ENCODE measurements at places on chromosomes 5 and 9.

DNA sequence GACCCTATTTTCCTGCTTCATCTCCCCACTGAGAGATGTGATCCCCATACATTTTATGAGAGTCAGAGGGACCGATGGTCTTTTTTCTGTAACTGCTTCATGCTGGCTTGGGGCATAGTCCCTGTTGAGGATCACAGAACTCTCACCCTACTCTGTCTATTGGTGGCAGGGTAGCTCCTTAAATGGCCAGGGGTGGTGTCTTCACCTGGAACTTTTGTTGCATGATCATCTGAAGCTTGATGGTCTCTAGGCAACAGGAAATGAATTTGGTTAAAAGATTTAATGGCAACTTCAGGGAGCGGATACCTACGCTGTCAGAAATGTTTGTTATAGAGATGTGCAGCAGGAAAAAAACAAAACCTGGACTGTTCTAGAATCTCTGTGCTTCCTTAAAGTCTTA is 87.0 kb upstream of the GLIS3 start:
- DNase-seq = peak; percentile 8

DNA sequence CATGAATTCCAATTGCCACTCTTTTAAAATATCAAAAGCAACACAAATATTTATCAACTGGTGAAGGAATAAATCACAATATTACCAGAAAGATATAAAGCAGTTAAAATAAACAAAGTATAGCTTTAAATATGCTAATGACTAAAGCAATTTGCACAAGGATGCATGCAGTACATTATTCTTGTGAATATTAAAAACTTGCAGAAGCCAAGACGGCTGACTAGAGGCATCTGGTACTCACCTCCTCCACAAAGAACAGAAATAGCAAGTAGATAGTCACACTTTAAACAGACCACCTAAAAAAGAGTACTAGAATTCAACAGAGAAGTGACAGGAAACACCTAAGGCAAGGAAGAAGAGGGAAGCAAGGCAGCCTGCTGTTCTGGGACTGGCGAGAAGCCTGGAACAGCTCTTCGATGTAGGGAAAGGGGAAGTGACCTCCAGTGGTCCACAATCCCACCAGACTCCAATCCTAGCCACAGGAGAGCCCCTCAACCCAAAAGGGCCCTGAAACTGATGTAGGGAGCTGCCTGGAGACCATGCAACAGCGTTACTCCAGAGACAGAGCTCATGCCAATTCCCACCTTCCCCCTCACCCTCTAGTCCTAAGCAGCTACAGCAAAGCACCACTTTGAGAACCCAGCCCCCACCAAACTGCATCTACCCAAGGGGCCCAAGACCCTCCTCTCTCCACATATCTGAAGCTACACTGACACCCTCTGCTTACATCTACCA is 86.3 kb downstream of the LPAR1 start:
- DNase-seq = no peak

- peak; percentile 83 for DNase-seq
Measured at GRCh38 chr9:27529316-27530278, at the start of gene MOB3B. Gene MOB3B (minus strand): TSS chr9:27529814. CDS start chr9:27455550, 74,264 bp downstream.

DNA sequence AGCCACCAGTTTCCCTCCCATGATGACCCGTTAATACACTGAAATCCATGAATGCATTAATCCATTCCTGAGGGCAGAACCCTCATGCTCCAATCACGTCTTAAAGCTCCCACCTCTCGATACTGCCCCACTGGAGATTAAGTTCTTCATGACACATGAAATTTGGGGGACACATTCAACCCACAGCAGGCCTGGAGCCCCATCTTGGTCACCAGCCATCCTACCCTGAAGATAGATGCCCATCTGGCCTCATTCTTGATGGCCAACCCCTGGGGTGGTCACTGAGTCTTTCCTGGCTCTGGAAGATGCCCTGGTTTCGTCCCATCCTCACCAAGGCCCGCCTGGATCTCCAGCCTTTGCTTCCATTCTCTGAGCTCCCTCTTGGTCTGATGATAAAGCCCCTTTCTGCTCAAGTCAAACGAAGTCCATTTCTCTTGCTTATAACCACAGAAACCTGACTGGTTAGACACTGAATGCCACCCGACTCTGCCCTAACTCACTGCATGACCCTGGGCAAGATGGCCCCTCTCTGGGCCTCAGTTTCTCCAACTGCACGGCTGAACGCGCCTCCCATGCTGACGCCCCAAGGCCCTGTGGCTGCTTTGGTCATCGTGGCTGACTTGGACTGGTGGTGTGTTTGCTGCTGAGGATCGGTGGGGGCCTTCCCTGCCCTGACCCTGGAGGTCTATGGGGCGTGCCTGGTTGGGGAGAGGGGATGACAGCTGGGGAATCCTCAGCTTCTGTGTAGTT is 138.4 kb upstream of the IER5L start:
- no peak for DNase-seq

GRCh38 chr9:81108821-81109220 is 580.5 kb downstream of the TLE1 start:
- no peak for DNase-seq

DNA sequence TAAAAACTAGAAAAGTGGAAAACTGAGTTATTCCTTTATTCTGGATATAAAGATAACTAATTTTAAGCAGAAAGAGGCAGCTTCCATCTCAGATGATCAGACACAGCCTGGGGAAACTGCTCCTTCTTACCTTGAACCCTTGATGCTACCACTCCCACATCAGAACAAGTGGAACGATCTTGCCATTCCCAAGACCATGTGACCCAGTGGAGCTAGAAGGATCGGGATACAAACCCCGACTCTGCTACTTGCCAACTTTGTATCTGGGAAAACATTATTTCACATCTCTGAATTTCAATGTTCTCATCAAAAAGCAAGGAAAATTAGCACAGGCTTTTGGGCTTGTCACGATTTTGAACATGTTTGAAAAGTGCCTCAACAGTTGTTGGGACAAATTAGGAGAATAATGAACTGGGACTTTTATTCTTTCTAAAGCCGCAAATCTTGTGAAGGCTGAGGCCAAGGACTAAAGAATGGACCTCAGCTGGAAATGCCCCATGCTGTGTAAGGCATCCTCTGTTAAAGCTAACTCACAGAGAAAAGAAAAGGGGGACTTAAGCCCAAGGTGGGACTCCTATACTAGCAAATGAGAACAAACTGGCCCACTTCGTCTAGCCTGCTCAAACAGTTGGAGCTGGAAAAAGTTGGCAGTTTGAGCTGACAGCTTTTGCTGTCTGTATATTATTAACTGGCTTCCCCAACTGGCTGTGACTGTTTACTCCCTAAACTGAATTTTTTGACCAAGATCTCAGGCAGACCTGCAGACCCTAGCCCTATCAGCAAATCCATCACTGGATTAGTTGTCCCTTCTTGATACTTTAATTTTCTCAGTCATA is 552.3 kb downstream of the EFNA5 start:
- DNase-seq = no peak

DNA sequence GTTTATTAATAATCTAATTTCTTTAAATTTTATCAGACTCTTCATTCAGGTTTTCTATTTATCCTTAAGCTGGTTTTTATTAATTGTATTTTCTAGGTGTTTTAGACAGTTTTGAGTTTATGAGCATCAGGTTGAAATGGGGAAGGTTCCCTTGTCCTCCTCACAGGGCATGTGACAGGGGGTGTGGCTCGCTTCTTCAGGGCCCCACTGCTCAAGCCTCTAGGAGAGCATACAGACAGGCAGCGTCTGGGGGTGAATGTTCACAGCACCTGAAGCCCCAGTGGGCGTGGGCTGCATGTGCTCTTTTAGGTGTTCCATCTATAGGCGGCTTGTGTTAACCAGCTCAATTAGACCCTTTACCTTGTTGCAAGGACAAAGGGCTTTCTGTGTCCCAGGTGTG is 78.2 kb upstream of the RUFY1 start:
- no peak for DNase-seq

DNA sequence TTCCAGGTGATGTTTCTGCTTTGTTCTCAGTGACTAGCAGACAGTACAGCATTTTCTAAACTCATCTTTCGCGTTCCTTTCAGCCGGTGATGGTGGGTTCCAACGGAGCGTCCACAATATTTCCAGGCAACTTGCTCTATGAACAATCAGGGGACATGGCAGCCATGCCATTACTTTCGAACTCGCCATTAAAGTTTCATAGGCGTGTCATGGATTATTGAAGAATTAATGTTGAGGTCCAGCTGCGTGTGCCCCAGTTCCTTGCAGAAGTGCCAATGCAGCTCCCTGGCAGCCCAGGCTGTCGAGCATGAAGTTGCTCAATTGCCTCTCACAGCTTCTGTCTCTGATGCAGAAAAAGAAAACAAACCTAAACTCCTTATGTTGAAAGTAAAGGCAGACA is 262.2 kb downstream of the IRX2 start:
- no peak for DNase-seq

GRCh38 chr9:77911928-77912327 is 119.7 kb downstream of the GNAQ start:
- DNase-seq = no peak

All from Calu3 (cell line).